ENCODE measurements at places on chromosomes 6 and 20.
A peak's percentile ranks its signal among the peaks of the same experiment; 100 is the strongest.

DNA sequence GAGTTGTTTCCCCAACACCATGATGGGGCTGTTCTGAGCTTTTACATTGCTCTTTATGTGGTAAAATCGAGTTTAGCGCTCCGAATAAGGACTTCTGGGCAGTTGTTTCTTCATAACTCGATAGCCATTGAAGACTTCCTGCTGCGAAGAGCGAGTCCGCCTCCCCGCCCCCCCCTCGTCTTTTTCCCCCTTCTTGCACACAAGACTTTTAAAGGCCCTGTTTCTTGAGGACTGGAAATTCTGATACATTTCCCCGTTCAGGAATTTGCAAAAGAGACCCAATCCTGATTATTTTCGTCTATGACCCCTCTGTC, 1.5 kb upstream of the CITED2 start:
- DNase-seq: peak; percentile 38

DNA sequence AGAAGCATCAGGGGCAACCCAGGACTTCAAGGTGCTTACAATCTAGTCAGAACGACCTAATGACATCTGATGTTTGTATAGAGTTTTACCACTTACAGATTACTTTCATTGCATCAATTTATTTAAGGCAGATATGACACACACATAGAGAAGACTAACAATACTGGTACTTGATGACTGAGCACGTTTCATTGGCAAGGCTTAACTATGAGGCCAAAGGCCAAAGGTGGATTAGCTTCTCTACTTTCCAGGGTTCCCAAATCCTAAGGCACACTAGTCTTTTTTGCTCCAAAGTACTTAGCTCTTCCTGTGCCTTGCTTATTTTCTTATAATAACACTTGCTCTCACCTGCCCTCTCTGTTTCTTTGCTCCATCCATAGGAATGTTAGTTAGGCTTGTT, 406.2 kb downstream of the ZFAND3 start:
- DNase-seq: no peak

GRCh38 chr6:53639520-53639919, 26.0 kb downstream of the KLHL31 start:
- DNase-seq: no peak

DNA sequence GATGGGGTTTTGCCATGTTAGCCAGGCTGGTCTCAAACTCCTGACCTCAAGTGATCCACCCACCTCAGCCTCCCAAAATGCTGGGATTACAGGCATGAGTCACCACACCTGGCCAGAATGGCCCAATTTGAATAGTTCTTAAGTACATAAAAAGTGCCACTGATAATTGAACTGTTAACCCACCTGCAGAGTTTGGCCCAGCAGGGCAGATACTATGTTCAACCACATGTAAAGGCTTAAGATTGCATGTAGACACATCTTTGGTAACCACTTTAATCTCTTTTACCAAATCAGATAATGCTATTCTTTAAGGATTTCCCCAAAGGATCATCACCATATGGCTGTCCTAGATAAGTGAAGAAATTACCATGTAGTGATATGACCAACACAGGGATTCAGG, 21.3 kb upstream of the SGK1 start:
- DNase-seq: no peak

GRCh38 chr6:143356101-143356880, 94.2 kb downstream of the ADAT2 start:
- DNase-seq: no peak

DNA sequence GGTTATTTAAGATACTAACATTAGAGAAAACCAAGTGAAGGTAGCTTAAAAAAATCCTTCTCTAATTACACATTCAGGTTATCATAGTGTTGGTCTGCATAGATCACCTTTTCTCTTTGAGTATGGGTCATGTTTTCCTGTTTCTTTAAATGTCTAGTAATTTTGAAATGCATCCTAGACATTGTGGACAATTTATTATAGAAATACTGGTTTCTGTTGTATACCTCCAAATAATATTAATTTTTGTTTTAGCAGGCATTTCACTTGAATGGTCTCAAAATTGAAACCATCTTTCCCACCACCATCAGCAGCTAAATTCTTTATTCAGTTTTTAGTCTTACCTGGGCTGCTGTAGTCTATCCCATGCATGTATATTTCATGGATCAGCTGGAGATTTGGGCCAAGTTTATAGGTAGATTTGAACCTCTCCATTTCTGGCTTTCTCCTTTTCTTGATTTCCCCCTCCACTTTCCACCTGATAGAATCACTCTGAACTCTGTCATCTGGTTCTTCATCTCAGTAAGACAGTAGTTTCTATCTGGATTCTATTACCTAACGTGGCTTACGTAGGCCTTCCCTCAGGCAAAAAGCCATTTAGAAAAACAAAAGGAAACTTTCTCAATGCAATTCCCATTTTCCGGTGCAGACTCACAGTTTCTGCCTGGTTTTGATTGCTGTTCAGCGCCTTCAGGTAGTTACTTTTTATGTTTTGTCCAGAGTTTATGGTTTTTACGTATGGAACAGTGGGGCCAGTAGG, 52.3 kb downstream of the ZFAND3 start:
- DNase-seq: no peak

- DNase-seq: no peak
Observed at GRCh38 chr6:81002126-81002525, 750.4 kb downstream of the TENT5A start.

- DNase-seq: no peak
Observed at GRCh38 chr20:37424062-37424851, 78.3 kb downstream of the SRC start.

GRCh38 chr20:18805881-18806280, 7.7 kb upstream of the SCP2D1 start:
- DNase-seq: no peak

- DNase-seq: no peak
Observed at GRCh38 chr20:37451616-37452015, 69.4 kb upstream of the NNAT start.

DNA sequence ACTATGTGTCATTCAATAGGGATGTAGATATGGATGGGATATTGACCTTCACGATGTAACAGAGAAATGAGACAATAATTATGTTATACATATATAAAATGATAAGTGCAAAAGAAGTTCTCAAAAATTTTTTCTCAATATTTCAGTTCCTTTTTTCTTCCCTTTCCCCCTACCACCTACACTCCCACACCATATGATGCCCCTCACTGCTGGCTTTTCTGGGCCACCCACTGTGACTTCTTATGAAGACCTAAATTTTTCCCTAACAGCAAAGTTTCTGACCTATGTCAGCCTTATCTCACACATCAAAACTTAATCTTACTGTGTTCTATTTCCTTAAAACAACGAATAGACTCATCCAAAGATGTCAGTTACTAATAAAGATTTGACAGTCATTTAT, 89.9 kb upstream of the MYLIP start:
- no peak for DNase-seq

DNA sequence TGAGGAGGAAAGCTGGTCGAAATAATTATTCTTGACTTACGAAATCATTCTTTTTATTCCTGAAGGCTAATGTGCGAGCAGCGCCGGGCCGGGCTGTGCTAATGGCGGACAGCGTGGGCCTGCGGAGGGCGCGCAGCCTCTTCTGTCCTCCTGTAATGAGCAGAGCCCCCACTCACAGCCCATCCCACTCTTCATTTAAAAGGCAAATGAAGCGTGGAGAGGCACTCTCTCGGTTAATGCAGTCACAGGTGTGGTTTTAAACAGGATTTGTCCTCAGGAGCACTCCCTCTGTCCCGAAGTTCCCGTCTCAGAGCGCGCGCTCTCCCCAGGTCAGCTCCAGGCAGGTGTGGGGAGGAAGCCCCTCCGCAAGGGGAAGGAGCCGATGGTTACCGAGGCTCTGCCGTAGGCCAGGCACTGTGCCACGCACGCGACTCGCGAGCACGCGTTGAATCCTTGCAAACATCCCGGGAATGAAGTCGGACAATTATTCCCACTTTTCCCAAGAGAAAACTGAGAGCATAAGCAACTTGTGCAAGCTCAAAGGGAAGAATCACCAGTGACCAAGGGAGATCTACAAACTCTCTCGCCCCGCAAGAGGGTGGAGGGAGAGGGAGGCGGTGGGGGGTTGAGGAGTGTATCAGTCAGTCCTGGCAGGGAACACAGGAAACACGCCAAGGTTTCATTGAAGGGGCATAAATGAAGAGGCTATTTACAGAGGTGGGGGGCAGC, 35.5 kb upstream of the ZFAND3 start:
- no peak for DNase-seq

- no peak for DNase-seq
Observed at GRCh38 chr6:2632976-2633584, 117.6 kb downstream of the MYLK4 start.

- DNase-seq: no peak
Observed at GRCh38 chr6:135994857-135995544, 143.5 kb downstream of the PDE7B start.

DNA sequence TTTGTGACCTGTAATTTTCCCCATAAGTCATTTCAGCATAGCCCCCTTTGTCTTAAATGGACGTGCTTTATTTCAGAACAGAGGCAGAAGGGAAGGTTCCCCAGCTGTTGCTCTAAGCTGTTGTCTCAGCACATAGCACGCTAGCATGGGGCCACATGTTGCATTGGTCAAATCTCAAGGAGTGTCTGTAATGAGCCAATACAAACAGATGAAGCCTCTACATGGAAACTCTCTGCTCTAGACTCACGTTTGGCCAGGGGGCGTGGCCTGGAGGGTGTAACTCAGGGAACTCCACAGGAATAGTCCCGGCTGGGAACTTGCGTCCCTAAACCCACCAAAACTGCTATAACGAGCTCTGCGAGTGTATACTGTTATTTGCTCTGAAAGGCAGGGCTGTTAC, 35.2 kb upstream of the SLC22A2 start:
- no peak for DNase-seq

All from GM12878 (cell line).